ENCODE measurements at places on chromosomes 1 and 21. TPM values are rescaled to one million over a fixed set of nuclear protein-coding genes. Genes with fewer than 3 reads are reported as not detected.

Gene RAB25
- 42.8 TPM for total RNA-seq

Gene SLC9C2
- not detected for total RNA-seq

DNA sequence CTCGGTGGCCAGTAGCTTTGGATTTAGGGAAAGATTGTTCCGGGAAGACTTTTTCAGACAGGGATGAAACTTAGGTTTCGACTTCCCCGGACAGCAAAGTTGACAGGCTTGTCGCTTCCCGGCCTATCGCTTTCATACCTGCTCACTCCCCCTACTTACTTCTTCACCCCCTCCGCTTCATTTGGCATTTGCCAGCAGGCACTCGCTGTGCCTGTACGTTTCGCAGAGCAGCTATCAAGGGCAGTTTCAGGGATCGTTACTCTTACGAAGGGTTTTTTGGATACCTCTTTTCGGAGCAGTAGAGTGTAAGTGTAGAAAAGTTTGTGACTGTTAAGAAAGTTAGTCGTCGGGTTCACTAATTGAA lies 393 bp downstream of the BLZF1 start:
- no peak overlapping the region for H3K27ac ChIP-seq
- H3K4me3 ChIP-seq: no peak overlapping the region
- peak; percentile 27 for DNase-seq
- H3K4me1 ChIP-seq: no peaks in the 10 kb centered on the region
- no peaks in the 10 kb centered on the region for H3K36me3 ChIP-seq

DNA sequence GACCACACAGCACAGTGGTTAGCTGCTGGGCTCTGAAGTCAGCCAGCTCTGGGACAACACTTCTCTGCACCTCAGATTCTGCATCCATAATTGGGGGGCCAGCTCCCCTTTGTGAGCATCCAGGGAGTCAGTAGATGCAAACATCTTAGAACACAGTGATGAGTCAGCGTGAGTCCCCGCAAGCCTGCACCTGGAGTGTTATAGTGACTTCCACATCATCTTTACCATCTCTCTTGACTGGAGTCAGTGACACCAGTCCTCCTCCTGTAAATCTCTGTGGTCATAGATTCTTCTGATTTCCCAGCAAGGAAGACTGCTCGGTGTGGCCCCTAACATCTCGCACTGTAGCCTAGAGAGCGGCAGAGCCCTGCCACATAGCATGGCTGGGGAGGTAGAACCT lies 13.9 kb upstream of the EDN2 start:
- H3K4me3 ChIP-seq: no peak overlapping the region
- H3K27ac ChIP-seq: no peak overlapping the region
- no peak for DNase-seq
- H3K36me3 ChIP-seq: no peaks in the 10 kb centered on the region

DNA sequence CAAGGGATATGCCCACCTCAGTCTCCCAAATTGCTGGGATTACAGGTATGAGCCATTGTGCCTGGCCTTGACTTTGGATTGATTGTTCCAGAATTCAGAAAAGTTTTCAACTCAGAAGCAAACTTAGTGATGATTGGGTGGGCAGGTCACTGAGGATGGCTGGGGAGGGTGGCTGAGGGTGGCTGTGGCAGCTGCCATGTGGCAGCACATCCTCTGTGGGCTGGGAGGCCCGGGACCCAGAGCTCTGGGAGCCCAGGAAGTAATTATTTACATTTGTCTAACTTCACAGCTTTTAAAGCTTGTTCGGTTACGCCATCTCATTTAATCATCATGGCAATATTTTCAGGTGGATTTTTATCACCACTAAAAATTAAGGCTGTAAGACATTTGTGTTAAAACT lies 76.1 kb downstream of the SCCPDH start:
- H3K4me3 ChIP-seq: no peak overlapping the region
- no peaks in the 10 kb centered on the region for H3K36me3 ChIP-seq
- H3K4me1 ChIP-seq: no peaks in the 10 kb centered on the region
- no peak for DNase-seq

DNA sequence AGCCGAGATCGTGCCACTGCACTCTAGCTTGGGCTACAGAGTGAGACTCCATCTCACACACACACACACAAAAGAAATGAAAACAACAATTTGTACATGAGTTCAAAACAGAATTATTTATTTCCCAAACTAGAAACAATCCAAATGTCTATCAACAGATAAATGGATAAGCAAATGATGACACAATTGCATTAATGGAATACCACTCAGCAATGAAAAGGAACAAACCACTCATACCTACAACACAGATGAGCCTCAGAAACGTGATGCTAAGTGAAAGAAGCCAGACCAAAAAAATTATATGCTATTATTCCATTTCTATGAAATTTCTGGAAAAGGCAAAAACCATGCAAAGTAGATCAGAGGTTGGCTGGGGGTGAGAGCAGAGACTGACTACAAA lies 2.0 kb upstream of the PGD start:
- H3K27me3 ChIP-seq: no peaks in the 10 kb centered on the region
- no peak for DNase-seq
- H3K36me3 ChIP-seq: peaks cover 29% of the 10 kb centered on the region
- no peak overlapping the region for H3K27ac ChIP-seq
- H3K4me3 ChIP-seq: peak overlapping the region; percentile 17
- H3K4me1 ChIP-seq: no peaks in the 10 kb centered on the region

DNA sequence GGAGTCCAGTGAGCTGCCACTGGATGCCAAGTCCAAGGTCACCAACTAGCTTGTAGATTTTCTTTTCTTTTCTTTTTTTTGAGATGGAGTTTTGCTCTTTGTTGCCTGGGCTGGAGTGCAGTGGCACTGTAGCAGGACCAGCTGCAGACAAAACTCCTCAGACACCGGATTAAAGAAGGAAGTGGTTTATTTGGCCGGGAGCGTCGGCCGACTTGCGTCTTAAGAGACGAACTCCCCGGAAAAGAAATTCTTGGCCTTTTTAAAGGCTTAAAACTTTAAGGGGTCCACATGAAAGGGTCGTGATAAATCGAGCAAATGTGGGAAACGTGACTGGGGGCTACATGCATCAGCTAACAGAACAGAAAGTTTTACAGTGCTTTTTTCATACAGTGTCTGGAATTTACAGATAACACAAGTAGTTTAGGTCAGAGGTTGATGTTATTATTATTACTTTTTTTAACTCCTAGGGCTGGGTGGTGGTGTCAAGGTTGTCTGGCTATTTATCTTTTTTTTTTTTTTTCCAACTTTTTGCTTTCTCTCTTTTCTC lies 36.4 kb upstream of the CFAP126 start:
- no peak for DNase-seq
- H3K4me1 ChIP-seq: peaks cover 4% of the 10 kb centered on the region
- no peak overlapping the region for H3K27ac ChIP-seq
- H3K4me3 ChIP-seq: no peak overlapping the region
- no peaks in the 10 kb centered on the region for H3K36me3 ChIP-seq

GRCh38 chr1:62800825-62801306 lies 16.9 kb downstream of the ATG4C start:
- no peak for DNase-seq
- no peak overlapping the region for H3K4me3 ChIP-seq
- H3K4me1 ChIP-seq: no peaks in the 10 kb centered on the region
- H3K36me3 ChIP-seq: no peaks in the 10 kb centered on the region
- H3K27ac ChIP-seq: peak overlapping the region; percentile 10

- no peaks in the 10 kb centered on the region for H3K36me3 ChIP-seq
- peaks cover 2% of the 10 kb centered on the region for H3K27me3 ChIP-seq
- no peak overlapping the region for H3K27ac ChIP-seq
- no peak for DNase-seq
Observed at GRCh38 chr1:242530761-242531160, 6.3 kb upstream of the PLD5 start.

GRCh38 chr1:179156026-179156425 lies 73.5 kb downstream of the ABL2 start:
- H3K4me1 ChIP-seq: no peaks in the 10 kb centered on the region
- H3K27me3 ChIP-seq: no peaks in the 10 kb centered on the region
- no peak for DNase-seq
- H3K27ac ChIP-seq: no peak overlapping the region

GRCh38 chr1:151716405-151716762 lies 219 bp downstream of the CELF3 start:
- peaks cover 12% of the 10 kb centered on the region for H3K27me3 ChIP-seq
- peak overlapping the region; percentile 62 for H3K4me3 ChIP-seq
- no peak overlapping the region for H3K27ac ChIP-seq
- H3K4me1 ChIP-seq: 0 out of 2 replicates have a peak, but pooled peaks cover 6% of the 10 kb centered on the region
- no peaks in the 10 kb centered on the region for H3K36me3 ChIP-seq
